Right cardiac atrium (tissue), 5 donors: ENCODE measurements at places on chromosomes 5 and 9. TPM values are rescaled to one million over a fixed set of nuclear protein-coding genes. Genes with fewer than 3 reads are reported as not detected.

LIFR gene
- 63.1 TPM for total RNA-seq

DNA sequence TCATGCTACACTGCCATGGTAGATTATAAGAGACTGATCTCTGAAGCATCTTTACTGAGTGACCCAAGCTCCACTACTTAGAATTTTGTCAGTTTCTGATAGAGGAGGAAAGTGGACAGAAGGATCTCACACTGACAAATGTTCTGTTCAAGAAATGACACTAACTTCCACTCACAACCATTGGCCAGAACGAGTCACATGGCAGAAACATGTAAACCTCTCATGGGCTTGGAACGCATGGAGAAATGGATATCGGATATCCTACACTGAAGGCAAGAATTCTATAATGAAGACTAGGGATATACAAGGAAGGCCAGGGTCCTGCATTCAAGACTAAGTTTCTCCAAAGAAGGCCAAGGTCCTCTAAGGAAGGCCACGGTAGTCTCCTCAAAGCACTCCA, 31.1 kb downstream of the EGFLAM start:
- no peak for DNase-seq

DNA sequence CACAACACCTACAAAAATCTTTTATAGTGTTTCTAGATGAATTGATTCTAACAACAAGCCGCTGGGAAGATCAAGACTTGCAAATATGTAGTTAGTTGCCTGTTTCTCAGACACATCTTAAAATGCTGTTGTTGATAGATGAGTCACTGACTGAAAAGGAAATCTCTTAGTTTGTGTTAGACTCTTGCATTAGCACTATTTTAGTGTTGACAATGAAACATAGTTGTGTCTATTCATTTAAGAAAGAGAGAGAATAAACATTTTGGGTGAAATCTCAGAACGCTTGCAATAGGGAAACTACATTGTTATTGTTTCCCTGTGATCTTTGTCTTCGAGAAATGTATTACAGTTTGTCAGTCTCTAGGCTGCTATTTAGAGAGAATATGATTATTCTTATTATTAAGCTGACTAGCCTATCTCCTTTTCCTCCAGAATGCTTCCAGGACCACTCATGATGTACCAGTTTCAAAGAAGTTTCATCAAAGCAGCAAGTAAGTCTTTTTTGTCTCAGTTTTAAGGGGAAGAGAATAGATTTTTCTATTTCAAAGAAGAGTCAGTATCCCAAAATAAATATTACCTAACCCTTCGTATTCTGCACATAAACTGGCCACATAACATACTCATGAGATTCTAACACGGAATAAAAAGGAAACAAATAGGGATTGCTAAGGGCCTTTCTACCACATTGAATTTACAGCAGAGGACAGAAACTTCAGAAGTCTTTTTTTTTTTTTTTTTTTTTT, 285.6 kb downstream of the ARHGAP26 start:
- DNase-seq = no peak

DNA sequence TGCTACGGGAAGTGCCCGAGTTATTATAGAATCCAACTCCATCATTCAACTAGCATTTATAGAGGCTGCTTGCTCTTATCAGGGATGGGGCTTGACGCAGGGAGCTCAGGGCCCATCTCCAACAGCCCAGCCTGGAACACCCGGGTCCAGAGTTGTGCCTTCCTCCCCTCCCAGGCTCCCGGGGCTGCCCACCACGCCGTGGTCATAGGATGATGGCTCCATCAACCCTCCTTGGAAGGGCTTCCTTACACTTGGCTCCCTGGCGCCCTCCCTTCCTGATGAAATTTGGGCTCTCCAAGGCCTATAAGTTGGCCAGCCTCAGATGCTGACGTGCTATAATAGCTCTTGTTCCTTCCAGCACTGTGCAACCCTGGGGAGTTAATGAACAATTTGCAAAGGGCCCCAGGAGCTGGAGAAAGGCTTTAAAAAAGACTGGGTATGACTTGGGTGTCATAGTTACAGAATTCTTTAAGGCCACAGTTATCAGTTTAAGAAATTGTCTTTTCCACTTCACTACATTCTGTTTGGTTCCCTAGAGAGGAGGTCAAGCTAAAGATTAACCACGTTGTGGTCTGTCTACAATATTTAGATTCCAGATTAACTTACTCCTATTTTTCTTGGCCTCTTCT, 42.5 kb upstream of the GADD45G start:
- no peak for DNase-seq

DNA sequence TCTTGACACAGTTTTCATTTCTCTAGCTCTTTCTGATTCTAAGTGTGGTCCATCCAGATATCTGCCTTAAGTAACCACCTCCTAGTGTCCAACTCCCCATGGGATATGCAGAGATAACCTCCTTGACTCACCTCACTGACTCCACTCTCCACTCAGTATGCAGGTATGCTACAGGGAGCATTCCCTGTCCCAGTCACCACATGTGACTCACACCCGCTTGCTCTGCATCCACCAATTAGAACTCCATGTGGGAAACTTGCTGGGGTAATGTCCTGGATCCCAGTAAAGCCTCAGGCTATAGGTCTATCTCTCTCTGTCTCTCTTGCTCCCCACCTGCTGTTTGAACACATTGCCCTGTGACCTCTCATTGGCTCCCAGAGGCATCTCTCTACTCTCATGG, 563.9 kb downstream of the HTR1A start:
- DNase-seq = no peak

DNA sequence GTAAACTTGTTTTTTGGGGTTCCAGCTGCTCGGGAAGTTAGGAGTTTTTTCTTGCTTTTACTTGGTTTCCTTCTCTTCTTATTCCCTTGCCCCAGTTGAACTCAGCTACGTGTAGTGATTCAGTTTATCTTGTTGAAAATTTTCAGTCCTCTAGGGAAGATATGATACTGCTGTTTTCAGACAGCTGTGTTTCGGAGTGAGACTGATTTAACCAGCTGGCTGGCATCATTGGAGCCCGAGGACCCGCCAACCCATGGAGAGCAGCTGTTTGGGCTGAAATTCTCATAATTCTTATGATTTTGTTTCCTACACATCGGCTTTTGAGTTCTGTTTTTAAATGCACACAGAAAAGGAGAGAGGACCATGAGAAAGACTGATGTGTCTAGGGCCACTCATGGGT, 271.5 kb downstream of the NR3C1 start:
- DNase-seq = peak; percentile 65

DNA sequence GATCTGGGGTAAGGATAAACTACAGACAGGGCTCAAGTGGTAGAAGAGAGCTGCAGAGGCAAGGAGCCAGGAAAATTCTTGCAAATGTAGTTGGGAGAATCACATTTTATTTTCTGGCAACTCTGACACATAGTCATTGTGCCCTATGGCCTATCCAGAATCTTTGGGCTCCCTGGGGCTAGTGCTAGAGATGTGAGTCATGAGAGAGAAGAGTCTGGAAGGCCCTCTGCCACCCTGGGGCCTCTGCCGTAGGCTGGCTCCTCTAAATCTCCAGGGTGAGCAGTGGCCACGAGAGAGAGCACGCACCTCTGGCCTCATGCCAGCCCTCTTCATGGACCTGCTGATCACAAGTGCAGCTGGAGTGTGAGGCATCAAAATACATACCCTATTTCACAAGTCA, 74.3 kb upstream of the SSBP2 start:
- DNase-seq = peak; percentile 79

DNA sequence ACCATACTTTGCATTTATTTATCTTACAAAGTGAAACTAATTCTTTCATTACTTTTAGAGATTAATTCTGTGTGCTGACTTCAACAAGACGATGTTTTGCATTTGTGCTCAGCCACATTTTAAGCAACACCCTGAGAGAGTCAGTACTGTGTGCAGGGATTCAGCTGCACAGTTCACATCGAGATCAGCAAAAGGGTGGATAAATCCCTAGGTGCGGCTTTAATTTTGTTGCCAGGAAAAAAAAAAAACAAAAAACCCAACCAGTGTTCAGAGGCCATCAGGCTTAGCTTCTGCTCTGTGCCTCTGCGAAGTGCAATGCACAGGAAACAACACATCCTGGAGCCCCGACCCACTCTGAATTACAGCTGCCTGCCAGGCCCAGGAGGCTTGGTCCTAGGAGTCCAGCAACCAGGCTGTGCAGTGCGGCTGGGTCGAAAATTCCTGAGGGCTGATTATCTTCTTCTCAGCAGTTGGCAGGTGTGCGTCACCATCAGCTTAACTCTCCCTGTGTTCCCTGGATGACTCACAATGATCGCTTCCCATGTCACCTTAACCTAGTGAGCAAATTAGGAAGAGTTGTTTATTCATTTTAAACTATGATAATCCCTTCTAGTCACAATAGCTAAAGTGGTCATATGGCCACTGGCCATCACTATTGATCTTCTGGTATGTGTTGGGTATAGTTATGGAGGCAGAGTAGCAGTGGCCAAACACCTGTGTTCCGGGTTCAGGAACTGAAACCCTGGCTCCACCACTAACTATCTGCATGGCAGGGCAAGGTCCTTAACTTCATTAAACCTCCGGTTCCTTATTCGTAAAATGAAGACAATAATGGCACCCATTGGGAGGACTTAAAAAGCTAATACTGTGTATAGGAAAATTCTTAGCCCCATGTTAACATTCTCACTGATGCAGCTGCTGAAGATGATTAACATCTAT, 31.2 kb upstream of the NDUFB6 start:
- no peak for DNase-seq

GRCh38 chr5:140549237-140550144, 2.0 kb downstream of the EIF4EBP3 start:
- no peak for DNase-seq

GNA14 gene
- 5.2 TPM for total RNA-seq

LHFPL2 gene
- total RNA-seq = 10.9 TPM

DNA sequence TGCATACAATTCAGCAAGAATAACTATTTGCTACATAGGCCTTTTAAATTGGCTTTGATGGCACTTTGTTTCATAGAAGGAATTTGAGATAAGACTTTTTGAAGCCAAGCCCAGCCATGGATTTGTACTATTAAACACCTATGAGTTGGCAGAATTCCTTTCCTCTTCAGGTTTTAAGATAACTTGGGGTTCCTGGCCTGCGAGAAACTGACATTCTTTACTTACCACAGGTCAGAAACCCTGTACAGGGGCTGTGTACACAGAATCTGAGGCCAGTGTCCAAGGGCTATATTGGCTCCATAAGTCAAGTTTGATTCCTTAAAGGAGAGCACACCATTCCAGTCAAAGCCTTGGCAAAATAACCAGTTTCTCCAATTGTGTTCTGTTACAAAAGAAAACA, 10.8 kb upstream of the BTNL3 start:
- DNase-seq = no peak

BASP1 gene
- 12.0 TPM for total RNA-seq

DNA sequence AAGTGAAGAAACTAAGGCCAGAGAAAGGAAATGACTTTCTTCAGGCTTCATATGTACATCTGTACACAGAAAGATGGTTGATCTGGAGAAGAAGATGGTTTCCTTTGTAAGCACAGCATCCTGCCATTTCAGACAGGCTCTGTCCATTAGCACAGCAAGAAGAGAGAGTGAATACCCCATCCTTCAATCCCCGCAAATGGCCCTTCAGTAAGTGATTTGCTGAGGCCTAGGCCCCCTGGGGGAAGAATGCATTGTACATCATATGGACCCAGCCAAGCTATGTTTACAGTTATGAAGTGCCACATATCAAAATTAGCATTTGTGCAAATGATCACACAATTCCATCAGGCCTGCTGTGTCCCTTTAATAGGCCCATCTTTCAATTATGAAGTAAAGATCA, 657.4 kb downstream of the BRINP1 start:
- DNase-seq = no peak

- no peak for DNase-seq
These were observed 144.8 kb downstream of the GADD45G start for GRCh38 chr9:89749500-89750116.

CARD6 gene
- total RNA-seq = 9.6 TPM

- DNase-seq = no peak
These were observed 84.9 kb upstream of the ANKRD55 start for GRCh38 chr5:56317923-56318561.

IL33 gene
- 63.1 TPM for total RNA-seq

GRCh38 chr5:90338712-90339372, 70.7 kb downstream of the CETN3 start:
- no peak for DNase-seq

AJM1 gene
- total RNA-seq = 6.3 TPM

DNA sequence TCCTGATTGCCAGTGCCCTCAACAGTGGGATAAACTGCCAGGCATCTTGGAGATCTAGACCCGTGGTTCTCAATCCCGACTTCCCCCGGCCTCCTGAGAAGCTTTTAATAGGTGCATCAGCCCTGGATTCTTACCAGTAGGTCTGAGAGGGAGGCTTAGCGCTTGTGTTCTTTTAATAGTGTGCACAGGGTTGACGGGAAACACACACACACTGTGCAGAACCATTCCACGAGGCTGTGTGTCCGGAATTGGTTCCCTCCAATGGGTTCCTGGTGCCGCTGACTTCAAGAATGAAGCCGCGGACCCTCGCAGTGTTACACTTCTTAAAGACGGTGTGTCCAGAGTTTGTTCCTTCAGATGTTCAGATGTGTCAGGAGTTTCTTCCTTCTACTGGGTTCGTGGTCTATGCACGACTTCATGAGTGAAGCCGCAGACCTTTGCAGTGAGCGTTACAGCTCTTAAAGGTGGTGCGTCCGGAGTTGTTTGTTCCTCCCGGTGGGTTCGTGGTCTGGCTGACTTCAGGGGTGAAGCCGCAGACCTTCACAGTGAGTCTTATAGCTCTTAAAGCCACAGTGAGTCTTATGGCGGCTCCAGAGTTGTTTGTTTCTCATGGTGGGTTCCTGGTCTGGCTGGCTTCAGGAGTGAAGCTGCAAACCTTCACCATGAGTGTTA, 46.6 kb upstream of the PRSS3 start:
- DNase-seq = no peak

DNA sequence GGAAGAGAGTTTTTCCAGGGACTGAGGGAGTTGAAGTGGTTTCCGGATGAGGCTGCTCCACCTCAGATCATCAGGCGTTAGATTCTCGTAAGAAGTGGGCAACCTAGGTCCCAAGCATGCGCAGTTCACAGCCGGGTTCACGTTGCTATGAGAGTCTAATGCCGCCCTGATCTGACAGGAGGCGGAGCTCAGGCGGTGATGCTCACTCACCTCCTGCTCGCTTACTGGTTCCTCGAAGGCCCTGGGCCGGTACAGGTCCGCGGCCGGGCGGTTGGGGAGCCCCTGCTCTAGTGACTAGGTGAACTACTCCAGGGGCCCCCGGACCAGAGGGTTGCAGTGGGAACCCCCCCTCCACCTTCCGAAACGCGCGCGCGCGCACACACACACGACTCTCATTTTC, 997 bp upstream of the RNF130 start:
- peak; percentile 65 for DNase-seq

GRCh38 chr5:50864466-50864865, 198.0 kb downstream of the PARP8 start:
- no peak for DNase-seq
